Right atrium auricular region (tissue), 2 donors: ENCODE measurements at places on chromosomes 6 and 20. TPM values are rescaled to one million over a fixed set of nuclear protein-coding genes. Genes with fewer than 3 reads are reported as not detected.

The PPP1R14C gene
- 130 TPM for total RNA-seq

The OR2J3 gene
- not detected for total RNA-seq

The RIMS4 gene
- 0.47 TPM for total RNA-seq

The CNKSR3 gene
- 11.5 TPM for total RNA-seq

The TRERF1 gene
- 2.5 TPM for total RNA-seq

The COL19A1 gene
- total RNA-seq: 3.9 TPM

The CYP39A1 gene
- total RNA-seq: 6.3 TPM

The GPLD1 gene
- total RNA-seq: 0.71 TPM

The NHLRC1 gene
- 1.8 TPM for total RNA-seq

The MEI4 gene
- 1.4 TPM for total RNA-seq

The AURKA gene
- total RNA-seq: 2.0 TPM
